ENCODE measurements at places on chromosomes 12 and 14.

DNA sequence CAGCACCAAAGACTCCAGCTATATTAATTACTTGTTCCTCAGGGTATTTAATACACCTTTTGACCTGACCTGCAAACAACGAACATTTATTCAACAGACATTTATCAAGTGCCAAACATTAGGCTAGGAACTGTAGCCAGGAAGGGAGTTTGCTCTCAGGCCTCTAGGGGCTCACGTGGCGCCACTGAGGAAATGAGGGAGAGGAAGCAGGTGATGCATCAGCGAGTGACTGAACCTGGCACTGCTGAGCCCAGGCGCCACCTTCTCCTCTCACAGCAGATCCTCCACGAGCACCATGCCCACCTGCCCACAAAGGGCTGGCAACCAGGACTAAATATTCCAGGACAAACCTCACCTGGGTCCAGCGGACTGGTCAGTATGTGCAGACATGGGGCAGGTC is 50.2 kb downstream of the SETD3 start:
- no peak for DNase-seq

GRCh38 chr12:40738856-40739255 is 46.6 kb downstream of the CNTN1 start:
- DNase-seq = no peak

GRCh38 chr14:75456069-75456996 is 28.5 kb downstream of the JDP2 start:
- DNase-seq = no peak

DNA sequence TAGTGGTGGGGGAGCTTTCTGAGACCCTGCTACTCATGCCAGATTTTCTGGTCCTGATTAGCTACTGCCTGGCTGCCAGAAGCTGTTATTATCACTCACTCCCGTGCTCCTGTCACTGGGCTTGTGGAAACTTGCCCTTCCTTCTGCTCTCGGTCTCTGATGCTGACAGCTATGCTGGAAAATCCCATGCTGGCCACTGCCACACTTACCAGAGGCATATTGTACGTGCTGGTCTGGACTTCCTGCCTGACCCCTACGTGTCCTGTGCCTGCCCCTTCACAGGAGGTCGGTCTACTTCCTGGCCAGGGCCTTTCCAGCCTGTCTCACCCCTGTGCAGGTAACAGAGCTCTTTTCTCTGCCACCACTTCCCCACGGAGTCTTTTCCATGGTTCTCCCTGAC is 149.4 kb upstream of the PLEKHG7 start:
- no peak for DNase-seq

GRCh38 chr12:3483089-3483488 is 7.9 kb upstream of the PRMT8 start:
- DNase-seq = no peak

- DNase-seq = no peak
Measured at GRCh38 chr14:95876761-95877538, at the start of gene TUNAR. TSS of gene TUNAR (plus strand) at chr14:95876832.

- DNase-seq = peak; percentile 57
Measured at GRCh38 chr12:50246873-50247612, 36.3 kb downstream of the LIMA1 start.

DNA sequence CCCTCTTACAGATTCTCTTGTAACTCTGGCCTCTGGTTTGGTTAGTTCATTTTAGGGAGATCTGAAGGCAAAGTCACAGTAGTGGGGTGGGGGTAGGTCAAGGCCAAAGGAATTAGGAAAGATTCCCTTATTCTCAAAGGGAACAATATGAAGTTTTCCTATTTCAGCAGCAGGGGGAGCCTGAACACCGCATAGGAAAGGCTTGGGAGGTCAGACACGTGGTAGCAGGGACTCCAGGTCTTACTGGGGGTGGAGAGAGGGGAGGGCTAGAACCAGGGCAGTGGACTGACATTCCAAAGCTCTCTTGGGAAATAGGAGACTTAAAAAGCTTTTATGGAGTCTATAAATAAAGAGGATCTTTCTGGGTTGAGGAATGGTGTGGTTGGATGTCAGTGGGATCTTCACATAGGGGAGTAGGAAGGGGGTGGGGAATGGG is 1.3 kb downstream of the ZC3H10 start:
- peak; percentile 43 for DNase-seq

Measured in stimulated activated CD4-positive, alpha-beta T cell treated with anti-CD3 and anti-CD28 coated beads, TNF-alpha, amount 100 ng/mL, for 24 hours (primary cell).